ENCODE measurements at places on chromosomes 11 and 22.

DNA sequence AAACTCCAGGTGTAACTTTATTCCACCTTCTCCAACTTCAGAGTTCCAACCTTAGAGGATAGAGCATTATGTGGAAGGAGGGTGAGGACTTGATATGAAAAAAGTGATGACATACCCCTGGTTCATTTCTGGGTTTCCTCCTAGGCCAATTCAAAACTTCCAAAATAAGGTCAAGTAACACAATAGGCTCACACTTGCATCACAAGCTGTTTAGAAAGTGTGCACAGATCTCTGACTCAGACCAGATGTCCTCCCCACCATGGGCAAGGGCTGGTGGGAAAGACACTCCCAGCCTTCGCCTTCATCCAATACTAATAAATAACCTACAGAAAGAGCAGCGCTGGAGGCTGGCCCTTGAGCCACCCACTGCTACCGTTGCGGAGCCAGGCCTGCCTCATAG lies 5.8 kb upstream of the BUD13 start:
- DNase-seq: no peak

GRCh38 chr11:68844376-68844775 lies 2.7 kb upstream of the CPT1A start:
- DNase-seq: no peak

DNA sequence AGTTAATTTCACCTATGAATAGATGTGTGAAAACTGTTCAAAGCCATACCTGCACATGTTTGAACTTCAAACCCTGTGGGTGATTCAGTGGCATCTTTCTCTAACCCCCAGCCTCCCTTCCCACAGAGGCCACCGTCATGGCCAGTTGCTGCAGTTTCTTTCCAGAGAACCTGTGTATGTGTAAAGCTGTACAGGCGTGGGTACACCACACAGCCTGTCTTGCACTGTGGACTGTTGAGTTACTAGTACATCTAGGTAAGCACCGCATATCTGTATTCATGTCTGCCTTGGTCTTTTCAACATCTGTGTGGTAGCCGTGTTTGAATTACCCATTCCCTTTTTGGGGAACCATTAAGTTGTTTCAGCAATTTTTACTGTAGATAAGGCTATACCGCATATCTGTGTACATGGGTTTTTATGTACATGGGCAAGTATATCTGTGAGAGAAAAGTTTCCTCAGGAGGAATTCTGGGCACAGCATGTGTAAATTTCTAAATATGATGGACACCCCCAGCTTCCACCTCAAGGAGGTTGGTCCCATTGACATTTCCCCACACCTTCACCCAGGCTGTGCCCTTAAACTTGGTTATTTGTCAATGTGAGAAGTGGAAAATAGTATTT lies 13.9 kb downstream of the NEAT1 start:
- no peak for DNase-seq

DNA sequence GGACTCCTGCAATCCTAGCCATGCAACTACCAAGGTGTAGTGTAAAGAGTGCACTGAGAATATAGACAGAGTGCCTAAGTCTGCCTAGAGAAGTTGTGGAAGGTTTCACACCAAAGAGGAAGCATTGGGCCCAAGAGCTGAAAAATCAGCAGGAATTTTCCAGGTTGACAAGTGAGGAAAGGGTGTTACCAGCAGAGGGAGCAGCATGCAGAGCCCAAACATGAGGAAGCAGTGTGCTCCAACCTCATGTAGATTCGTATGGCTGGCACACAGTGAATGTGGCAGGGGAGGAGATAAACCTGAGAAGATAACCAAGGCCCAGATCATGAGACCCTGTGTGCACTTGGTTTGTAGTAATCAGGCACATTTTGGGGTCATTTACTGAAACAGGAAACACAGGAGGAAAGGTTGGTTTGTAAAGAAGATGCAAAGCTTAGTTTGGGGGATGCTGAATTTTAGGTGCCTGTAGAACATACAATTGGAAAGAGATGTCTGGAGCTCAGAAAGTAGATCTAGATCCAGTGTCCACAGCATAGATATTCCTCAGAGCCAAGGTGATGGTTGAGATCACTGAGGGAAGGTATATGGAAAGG lies 1.7 kb downstream of the HPX start:
- no peak for DNase-seq

DNA sequence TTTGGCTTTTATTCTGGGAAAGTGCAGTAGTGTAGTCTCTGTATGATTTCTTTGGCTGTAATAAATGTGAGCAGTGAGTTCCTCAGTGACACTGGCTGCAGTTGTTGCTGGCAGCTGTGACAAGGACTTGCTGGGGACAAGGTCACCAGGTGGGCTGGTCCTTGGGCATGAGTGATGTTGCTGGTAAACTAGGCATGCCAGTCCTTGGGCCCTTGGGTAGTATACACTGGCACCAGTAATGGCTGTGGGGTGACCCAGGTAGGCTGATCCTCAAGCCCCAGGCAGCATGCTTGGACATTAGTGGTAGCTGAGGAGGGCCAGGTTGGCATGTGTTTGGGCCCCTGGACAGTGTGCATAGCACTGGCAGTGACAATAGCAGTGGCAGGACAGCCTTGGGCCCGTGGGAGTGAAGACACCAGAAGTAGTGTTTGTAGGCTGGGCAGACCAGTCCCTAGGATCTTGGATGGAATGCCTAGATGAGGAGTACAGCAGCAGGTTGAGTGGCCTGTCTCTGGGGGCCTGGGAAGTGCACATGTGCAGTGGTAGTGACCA lies 164.3 kb downstream of the GUCY1A2 start:
- no peak for DNase-seq

- no peak for DNase-seq
These were observed 33.4 kb upstream of the PTPRJ start for GRCh38 chr11:47946682-47947559.

- no peak for DNase-seq
These were observed 26.2 kb downstream of the RRP7A start for GRCh38 chr22:42493393-42493792.

GRCh38 chr11:44581246-44581645 lies 15.8 kb downstream of the CD82 start:
- DNase-seq: no peak

DNA sequence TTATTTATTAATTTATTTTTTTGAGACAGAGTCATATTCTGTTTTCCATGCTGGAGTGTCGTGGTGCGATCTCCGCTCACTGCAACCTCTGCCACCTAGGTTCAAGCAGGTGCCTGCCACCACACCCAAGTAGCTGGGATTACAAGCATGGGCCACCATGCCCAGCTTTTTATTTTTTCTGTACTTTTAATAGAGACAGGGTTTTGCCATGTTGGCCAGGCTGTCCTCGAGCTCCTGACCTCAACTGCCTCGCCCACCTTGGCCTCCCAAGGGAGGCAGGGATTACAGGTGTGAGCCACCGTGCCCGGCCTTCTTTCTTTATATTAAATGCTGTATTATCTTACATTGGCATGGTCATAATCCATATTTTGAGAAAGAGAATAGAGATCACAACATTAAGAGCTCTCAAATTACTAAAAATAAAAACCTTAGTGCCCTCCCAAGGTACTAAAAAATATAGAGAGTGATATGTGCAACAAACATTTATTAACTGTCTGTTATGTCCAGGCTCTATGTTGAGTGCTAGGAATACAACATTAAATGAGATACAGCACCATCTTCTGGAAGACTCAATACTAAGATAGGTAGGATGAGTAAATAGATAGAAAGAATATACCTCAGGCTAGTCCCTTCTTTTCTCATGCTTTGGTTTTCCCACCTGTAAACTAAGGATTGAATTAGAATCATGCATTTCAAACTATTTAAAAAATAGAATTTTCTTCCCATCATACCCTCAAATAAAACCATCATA lies 84.1 kb downstream of the BBOX1 start:
- DNase-seq: no peak

- DNase-seq: no peak
These were observed at the start of gene PARVB for GRCh38 chr22:44024288-44024921. PARVB (plus strand) TSS chr22:44024302; CDS start chr22:44024340, 38 bp downstream.

DNA sequence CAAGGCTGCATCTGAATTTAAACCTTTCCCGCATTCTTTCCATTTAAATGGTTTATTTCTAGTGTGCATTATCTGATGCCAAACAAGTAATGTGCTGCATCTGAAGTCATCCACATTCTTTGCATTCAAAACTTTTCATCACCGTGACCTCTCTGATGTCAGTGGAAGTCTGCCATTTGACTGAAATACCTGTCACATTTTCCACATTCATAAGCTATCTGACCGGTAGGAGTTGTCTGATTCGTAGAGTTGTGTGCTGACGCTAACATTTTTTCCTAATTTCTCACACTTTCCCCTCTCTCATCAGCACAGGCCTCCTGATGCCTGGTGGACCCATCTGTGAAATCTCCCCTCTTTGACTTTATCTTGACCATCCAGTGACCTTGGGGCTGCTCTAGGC lies 79.9 kb upstream of the BARX2 start:
- no peak for DNase-seq

DNA sequence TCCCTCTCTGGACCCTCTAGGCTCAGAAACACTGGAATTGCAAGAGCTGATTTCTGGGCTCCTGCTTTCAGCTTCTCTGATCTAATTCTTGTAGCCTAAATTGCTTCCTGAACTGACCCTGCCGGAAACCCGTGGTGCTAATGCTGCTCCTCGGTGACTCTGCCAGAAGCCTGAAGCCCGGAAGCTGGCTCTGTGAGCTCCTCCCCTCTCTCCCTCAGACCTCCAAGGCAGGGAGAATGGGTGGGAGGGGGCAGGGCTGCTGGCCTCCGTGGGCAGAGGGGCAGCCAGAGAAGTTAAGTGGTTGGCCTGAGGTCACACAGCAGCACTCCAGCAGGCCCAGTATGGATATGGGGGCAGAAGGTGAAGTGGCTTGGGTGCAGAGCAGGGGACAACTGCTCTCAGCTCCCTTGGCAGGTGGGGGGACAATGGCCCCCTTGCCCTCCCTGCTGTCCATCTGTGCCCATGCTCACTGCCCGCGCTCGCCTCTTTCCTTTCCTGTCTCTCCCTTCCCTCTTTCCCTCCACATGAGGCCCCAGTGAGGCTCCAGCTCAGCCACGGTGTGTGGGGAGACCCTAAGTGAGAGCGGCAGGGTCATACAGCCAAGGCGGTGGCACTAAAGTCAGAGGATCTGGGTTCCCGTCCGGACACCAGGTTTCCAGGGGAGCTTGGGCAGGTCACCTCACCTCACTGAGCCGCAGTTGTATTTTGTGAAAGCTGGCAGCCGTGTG lies 16.2 kb downstream of the CAPN5 start:
- DNase-seq: no peak

GRCh38 chr11:32511926-32512325 lies 71.7 kb upstream of the EIF3M start:
- DNase-seq: no peak

DNA sequence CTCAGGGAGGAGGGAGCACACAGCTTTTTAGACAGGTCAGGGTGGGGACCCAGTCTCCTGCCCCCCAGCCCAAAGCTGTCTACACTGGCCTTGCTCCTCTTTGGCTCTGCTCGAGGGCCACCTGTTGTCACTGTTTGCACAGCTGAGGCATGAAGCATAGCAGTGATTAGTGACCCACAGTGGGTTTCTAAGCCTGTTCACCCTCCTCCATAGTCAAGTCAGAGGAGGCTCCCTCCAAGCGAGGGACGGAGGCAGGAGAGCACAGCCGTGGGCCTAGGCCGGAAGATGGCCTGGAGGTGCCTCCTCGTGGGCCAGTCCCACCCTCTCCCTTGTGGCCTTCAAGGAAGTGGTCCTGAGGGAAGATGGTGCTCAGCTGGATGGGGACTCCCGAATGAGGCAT lies 241.1 kb downstream of the GRIK4 start:
- no peak for DNase-seq

- DNase-seq: no peak
These were observed 20.0 kb downstream of the SELENOO start for GRCh38 chr22:50220603-50221409.

DNA sequence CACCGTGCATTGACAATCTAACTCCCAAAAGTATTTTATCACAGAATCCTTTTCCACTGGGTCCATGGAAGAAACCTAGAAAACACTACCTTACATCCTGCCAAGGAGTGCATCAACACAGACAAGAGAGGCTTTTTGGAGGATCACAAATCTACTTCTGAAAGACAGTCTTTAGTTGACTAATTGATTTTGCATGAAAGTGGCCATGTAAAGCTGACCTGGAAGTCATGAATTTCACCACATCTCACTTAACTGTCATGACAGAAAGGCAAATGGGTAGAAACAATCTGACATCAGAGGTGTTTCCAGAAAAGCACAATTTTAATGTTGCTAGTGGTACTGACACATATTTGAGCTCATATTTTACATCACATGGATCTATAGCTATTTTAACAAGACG lies 101.6 kb downstream of the FAM76B start:
- no peak for DNase-seq

- DNase-seq: no peak
These were observed 108.4 kb upstream of the GRAMD1B start for GRCh38 chr11:123321636-123322035.

DNA sequence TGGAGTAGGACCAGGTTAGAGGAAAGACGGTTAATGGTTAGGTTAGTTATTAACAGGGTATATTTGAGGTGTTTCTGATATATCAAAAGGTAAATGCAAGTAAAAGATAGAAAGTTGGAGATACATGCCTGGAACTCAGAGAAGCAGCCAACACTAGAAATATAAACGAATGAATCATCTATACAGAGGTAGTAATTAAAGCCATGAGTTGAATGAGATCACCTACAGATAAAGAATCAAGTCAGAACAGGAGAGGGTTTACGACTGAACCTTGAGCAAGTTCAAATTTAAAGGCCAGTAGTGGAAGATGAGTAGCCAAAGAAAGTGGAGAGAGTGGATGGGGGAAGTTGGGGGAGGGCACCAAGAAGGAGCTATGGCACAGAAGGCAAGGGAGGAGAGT lies 73.9 kb downstream of the SPON1 start:
- DNase-seq: no peak

DNA sequence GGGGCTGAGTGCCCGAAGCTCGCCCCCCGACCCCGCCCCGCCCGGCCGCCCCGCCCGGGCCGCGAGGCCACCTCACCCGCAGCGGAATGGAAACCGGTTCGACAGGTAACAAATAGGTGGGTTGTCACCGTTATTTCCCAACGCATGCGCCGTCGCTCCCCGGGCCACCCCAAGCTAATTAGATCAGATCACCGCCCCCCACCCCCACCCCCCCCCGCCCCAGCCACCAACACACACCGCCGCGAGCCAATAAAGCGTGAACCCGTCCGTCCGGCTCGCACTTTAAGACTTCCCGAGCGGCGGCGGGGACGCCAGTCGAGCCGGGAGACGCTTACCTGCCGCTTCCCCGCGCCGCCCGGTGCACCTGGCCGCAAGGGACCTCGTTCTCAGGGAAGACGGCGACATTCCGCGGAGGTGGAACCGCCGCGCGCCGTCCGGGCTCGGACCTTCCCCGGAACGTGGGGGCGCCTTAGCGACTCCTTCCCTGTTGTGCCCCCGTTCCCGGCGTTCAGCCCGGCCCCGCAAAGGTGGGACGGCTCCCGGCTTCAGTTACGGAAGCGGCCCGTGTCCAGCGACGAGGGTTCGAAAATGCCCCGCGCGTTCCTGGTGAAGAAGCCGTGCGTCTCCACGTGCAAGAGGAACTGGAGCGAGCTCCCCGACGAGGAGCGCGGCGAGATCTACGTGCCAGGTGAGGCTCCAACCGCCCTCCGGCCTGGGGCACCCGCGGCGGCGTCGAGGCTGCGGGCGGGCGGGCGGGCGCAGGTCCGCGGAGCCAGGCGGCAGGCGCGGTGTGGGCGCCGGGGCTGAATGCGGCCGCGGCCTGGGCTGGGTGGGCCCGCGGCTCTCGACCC lies at the start of gene OVOL1:
TSS of gene OVOL1 (plus strand) at position 278 of the 851 bp plus-strand sequence. CDS start at position 589, 311 bp downstream.
- no peak for DNase-seq
